ENCODE measurements at places on chromosomes 11 and 22.
A peak's percentile ranks its signal among the peaks of the same experiment; 100 is the strongest.

DNA sequence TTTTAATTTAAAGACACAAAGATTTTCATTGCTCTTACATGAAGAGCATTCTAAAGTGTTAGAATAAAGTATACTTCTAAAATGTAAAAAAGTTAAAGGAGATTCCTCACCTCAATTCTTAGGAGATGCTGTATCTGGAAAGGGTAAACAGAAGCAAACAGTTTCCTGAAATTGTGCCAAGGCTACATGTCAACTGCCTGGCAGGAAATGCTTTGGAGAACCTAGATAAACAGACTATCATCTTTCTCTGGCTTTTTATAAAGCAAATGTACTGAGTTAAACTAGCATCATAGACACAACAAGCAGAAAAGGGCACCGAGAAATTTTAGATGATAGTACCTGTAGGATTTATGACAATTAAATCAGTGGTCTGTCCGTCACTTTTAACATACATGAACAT, 24.7 kb upstream of the AKIP1 start:
- no peak overlapping the region for H3K27ac ChIP-seq
- H3K36me3 ChIP-seq = peaks cover 8% of the 10 kb centered on the region
- no peak for DNase-seq
- no peaks in the 10 kb centered on the region for H3K27me3 ChIP-seq

GRCh38 chr11:44621140-44621681, 55.7 kb downstream of the CD82 start:
- no peak overlapping the region for H3K27ac ChIP-seq
- H3K27me3 ChIP-seq = no peaks in the 10 kb centered on the region
- peaks cover 5% of the 10 kb centered on the region for H3K4me1 ChIP-seq
- DNase-seq = peak; percentile 93

DNA sequence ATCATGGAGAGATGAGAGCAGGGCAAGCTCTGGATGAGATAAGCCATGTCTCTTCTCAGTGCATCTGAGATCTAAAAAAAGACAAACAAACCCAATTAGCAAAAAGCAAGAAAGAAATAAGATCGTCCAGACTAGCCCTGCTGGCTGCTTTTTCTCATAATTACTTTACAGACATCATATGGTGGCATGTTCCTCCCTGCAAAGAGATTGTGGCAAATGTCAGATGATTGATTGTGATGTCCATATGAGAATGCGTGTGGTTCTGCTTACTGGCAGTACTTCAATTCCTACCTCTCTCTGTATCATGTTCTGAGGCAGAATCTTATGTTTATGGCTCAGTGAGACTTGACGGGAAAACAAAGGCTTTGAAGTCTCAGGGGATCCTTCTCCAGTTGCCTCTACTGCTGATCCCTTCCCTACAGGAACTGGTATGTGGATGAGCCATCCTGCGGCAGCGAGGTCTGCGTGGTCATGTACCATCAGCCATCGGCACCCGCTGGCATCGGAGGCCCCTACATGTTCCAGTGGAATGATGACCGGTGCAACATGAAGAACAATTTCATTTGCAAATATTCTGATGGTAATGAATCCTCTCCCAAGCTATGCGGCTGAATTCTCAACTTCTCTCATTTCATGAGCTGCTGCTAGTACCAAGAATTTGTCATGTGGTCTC, 8.8 kb downstream of the LAYN start:
- H3K27ac ChIP-seq = no peak overlapping the region
- no peaks in the 10 kb centered on the region for H3K27me3 ChIP-seq
- H3K4me1 ChIP-seq = no peaks in the 10 kb centered on the region
- H3K36me3 ChIP-seq = peaks cover 13% of the 10 kb centered on the region
- no peak overlapping the region for H3K4me3 ChIP-seq

DNA sequence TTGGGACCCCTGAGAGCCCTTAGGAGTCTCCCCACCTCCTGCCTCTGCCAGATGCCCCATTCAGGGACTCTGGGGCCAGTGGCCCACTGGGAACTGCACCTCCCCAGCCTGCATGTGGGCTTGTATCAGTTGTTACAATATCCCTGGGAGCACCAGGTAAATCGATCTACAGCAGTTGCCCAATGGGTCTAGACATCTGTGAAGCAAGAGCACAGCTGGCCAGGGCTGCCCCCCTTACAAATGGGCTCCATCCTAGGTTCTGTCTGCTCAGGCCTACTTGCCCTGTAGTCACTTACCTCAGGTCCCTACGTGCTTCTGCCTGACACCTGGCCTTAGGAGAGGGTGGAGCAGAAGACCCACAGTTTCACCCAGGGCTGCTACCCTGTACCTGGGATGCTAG, 62.7 kb downstream of the HIRA start:
- H3K4me3 ChIP-seq = no peak overlapping the region
- H3K4me1 ChIP-seq = peaks cover 1% of the 10 kb centered on the region
- no peaks in the 10 kb centered on the region for H3K27me3 ChIP-seq
- DNase-seq = no peak
- no peak overlapping the region for H3K27ac ChIP-seq

GRCh38 chr11:8566613-8567210, 27.3 kb downstream of the STK33 start:
- peaks cover 9% of the 10 kb centered on the region for H3K4me1 ChIP-seq
- no peak for DNase-seq
- H3K27ac ChIP-seq = no peak overlapping the region
- H3K27me3 ChIP-seq = peaks cover 47% of the 10 kb centered on the region

DNA sequence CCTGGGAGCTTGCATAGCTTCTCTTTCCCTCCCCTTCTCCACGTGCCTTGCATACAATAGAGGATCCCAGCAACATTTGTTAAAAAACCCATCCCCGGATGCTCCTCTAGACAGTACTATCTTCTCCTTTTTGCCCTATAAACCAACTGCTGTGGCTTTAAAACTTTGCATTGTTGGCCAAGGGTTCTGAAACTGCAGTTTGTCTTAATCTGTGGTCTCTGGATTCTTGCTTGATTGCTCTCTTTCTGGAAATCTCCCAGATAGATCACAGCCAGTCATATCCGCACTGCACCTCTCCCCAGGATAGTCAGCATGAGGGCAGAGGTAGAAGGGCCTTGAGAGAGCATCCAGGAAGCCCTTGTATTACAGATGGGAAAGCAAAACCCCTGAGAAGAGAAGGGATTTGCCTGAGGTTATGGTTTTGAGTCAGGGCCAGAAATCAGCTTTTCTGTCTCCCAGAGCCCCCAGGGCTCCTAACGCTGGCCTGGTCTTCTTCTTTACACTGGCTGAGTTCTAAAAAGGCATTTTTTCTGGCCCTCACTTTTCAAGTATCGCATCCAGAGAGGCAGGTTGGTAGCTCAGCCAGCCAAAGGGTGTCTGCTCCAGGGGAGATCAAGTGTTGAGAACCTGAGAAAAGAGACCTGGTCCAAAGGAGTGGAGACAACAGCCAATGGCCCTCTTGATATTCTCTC, 70.6 kb downstream of the ADM start:
- DNase-seq = no peak
- no peaks in the 10 kb centered on the region for H3K36me3 ChIP-seq
- H3K27me3 ChIP-seq = no peaks in the 10 kb centered on the region
- H3K4me1 ChIP-seq = peaks cover 16% of the 10 kb centered on the region
- H3K4me3 ChIP-seq = no peak overlapping the region
- no peak overlapping the region for H3K27ac ChIP-seq

DNA sequence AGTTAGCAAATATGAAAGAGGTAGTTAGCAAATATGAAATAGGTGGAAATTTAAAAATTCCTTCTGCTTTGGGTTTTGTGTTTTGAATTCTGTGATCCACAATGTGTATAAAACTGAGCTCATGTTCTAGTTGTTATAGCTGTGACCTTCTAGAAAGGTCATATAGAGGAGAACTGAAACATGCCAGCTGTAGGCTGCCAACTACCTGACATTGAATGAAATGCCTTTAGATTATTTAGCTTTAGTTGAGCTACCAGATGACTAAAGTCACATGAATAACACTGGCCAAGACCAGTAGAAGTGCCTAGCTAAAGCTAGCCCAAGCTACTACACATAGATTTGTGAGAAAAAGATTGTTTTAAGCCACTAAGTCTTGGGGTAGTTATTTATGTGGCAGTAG, 5.8 kb upstream of the TCN1 start:
- H3K4me3 ChIP-seq = no peak overlapping the region
- H3K4me1 ChIP-seq = no peaks in the 10 kb centered on the region
- no peak for DNase-seq
- no peak overlapping the region for H3K27ac ChIP-seq
- H3K36me3 ChIP-seq = no peaks in the 10 kb centered on the region

- no peak for DNase-seq
- no peak overlapping the region for H3K4me3 ChIP-seq
- no peaks in the 10 kb centered on the region for H3K36me3 ChIP-seq
Observed at GRCh38 chr11:71249301-71249700, 3.1 kb downstream of the SHANK2 start.

GRCh38 chr11:121246769-121247035, 45.9 kb upstream of the SC5D start:
- H3K27ac ChIP-seq = no peak overlapping the region
- no peak for DNase-seq
- no peak overlapping the region for H3K4me3 ChIP-seq
- H3K36me3 ChIP-seq = no peaks in the 10 kb centered on the region

DNA sequence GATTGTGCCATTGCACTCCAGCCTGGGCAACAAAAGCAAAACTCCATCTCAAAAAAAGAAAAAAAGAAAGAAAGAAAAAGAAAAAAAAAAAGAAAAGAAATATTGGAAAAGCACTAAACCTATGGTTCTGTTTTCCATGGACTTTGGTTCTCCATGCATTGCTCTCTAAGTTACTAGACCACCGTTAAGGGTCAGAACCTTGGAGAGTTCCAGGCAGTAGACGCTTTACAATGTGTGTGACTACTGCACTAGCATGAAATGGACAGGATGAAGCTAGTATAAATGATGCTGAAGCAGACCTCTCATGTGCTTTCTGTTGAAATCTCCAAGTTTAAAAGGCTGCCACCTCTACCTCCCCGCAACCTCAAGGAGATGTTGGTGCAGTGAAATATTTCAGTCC, 63.5 kb downstream of the SIK2 start:
- peaks cover 19% of the 10 kb centered on the region for H3K36me3 ChIP-seq
- no peak for DNase-seq
- H3K27me3 ChIP-seq = no peaks in the 10 kb centered on the region
- no peak overlapping the region for H3K27ac ChIP-seq

DNA sequence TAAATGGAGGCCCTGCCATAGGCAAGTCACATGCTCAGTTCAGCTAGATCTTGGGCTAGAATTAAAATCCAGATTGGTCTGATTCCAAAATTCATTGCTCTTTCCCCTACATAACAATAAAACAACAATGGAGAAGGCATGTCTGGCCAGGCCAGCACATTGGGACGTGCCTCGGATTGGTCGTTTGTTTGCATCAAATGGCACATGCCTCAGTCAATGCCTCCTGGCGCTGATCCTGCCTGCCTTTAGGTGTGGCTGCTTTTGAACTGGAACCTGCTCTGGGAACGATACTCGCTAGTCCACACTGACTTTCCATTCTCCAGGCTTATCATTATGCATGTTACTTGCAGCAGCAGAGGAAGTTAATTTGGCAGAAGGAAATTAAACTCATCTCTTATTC, 322.1 kb downstream of the NELL1 start:
- H3K4me3 ChIP-seq = no peak overlapping the region
- no peaks in the 10 kb centered on the region for H3K4me1 ChIP-seq
- no peaks in the 10 kb centered on the region for H3K36me3 ChIP-seq
- H3K27ac ChIP-seq = no peak overlapping the region
- no peak for DNase-seq
- no peaks in the 10 kb centered on the region for H3K27me3 ChIP-seq

GRCh38 chr11:104997288-104997687, 25.7 kb downstream of the CASP5 start:
- no peak for DNase-seq
- H3K4me1 ChIP-seq = no peaks in the 10 kb centered on the region
- no peak overlapping the region for H3K27ac ChIP-seq
- no peaks in the 10 kb centered on the region for H3K27me3 ChIP-seq
- no peak overlapping the region for H3K4me3 ChIP-seq

DNA sequence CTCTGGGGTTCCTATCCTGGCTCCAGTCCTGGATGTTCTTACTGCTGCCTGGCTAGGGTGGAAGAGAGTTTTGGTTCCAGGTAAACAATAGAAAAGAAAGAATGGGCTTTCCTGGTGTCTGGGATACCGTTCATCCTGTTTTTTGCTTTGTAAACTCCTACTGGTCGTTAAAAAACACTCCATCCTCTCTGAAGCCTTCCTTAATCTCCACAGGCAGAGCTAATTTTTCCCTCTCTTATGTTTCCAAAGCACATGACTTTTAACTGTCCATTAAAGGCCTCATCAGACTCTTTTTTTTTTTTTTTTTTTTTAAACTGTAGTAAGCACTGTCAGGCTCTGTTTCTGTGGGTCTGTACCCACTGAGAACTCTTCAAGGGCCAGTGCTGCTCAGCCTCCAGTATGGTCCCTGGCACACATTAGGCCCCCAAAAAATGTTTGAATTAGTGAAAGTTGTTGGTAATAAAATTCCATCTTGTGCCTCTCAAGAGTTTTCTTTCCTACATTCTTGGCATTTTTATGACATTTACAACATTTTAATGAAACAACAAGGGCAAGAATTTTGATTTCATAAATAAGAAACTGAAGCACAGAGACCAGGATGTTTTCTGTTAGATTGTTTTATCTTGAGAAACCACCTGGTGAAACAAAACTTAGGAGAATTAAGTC, 104.2 kb downstream of the TEAD1 start:
- H3K36me3 ChIP-seq = peaks cover 30% of the 10 kb centered on the region
- DNase-seq = no peak
- H3K4me3 ChIP-seq = no peak overlapping the region
- peaks cover 34% of the 10 kb centered on the region for H3K4me1 ChIP-seq
- H3K27me3 ChIP-seq = no peaks in the 10 kb centered on the region

DNA sequence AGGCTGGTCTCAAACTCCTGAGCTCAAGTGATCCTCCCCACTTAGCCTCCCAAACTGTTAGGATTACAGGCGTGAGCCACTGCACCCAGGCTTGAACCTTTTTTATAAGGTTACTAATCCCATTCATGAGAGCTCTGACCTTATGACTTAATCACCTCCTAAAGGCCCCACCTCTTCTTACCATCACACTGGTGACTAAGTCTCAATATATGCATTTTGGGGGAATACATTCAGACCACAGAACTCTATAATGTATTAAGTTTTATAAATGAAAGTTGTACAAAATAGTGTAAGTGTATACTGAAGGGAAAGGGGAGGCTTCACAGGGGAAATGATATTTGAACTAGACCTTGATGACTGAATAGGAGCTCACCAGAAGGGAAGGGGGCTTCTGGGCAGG, 28.4 kb upstream of the RBFOX2 start:
- DNase-seq = no peak
- H3K4me1 ChIP-seq = peaks cover 27% of the 10 kb centered on the region
- H3K36me3 ChIP-seq = no peaks in the 10 kb centered on the region
- H3K27me3 ChIP-seq = no peaks in the 10 kb centered on the region
- peak overlapping the region; percentile 52 for H3K27ac ChIP-seq

GRCh38 chr11:72436661-72437060, 2.3 kb upstream of the CLPB start:
- H3K4me3 ChIP-seq = no peak overlapping the region
- H3K36me3 ChIP-seq = no peaks in the 10 kb centered on the region
- H3K4me1 ChIP-seq = peaks cover 17% of the 10 kb centered on the region
- no peaks in the 10 kb centered on the region for H3K27me3 ChIP-seq
- H3K27ac ChIP-seq = no peak overlapping the region
- no peak for DNase-seq

- no peaks in the 10 kb centered on the region for H3K36me3 ChIP-seq
- H3K27me3 ChIP-seq = no peaks in the 10 kb centered on the region
- H3K27ac ChIP-seq = no peak overlapping the region
- DNase-seq = peak; percentile 73
Observed at GRCh38 chr11:69343401-69344321, 49.7 kb downstream of the MYEOV start.
